ENCODE measurements at places on chromosomes 6 and 20. TPM values are rescaled to one million over a fixed set of nuclear protein-coding genes. Genes with fewer than 3 reads are reported as not detected.

PLTP gene
- 342 TPM for total RNA-seq

SCUBE3 gene
- 1.5 TPM for total RNA-seq

GMEB2 gene
- total RNA-seq = 11.6 TPM

ZC2HC1B gene
- not detected for total RNA-seq

SLC22A2 gene
- total RNA-seq = not detected

SPATS1 gene
- total RNA-seq = not detected

GPX5 gene
- total RNA-seq = not detected

COL21A1 gene
- 9.6 TPM for total RNA-seq

SUPT3H gene
- total RNA-seq = 10.1 TPM

SALL4 gene
- not detected for total RNA-seq

GRCh38 chr20:16352321-16352720 is 220.9 kb downstream of the KIF16B start:
- no peak for DNase-seq

GRCh38 chr6:53027131-53027718 is 32.1 kb upstream of the GSTA4 start:
- no peak for DNase-seq

DNA sequence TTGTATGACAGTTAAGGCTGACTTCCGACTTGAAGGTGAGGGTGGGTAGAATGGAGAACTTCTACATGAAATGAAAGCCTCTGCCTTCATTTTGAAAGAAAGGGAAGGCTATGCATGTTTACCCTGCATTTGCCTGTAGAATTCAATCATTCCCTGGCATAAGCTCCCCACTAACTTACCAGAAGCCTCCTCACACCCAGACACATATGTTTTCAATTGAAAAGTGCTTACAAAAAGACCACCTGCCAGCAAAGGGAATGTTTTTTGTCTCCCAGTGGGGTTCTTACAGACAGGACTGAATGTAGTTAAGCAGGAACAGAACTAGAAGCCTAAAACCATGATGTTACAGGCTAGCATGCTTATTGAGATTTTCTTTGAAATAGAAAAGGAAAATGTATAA is 392.1 kb upstream of the HSF2 start:
- no peak for DNase-seq

- DNase-seq = no peak
Measured at GRCh38 chr6:448296-449056, 56.9 kb downstream of the IRF4 start.

DNA sequence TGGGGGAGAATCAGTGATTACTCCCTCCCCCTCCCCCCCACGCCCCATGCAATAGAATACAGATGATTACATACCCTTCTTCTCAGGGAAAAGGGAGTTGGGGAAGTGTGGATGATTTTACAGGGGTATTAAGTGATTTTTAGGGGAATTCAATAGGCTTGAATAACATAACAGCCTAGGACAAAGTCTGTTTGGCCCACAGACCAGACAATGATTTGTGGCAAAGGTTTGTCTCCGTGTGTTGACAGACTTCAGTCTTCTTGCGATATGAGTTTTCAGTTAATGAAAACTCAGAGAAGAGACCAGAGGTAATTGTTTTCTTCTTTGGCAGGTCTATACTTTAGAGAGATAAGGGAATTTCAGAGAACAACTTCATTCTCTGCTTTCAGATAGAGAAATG is 95.3 kb downstream of the OR2B2 start:
- DNase-seq = no peak

GRCh38 chr6:100809346-100809745 is 71.8 kb downstream of the ASCC3 start:
- no peak for DNase-seq

Measured in esophagus muscularis mucosa (tissue), 4 donors.